ENCODE measurements at places on chromosomes 12 and 14.

DNA sequence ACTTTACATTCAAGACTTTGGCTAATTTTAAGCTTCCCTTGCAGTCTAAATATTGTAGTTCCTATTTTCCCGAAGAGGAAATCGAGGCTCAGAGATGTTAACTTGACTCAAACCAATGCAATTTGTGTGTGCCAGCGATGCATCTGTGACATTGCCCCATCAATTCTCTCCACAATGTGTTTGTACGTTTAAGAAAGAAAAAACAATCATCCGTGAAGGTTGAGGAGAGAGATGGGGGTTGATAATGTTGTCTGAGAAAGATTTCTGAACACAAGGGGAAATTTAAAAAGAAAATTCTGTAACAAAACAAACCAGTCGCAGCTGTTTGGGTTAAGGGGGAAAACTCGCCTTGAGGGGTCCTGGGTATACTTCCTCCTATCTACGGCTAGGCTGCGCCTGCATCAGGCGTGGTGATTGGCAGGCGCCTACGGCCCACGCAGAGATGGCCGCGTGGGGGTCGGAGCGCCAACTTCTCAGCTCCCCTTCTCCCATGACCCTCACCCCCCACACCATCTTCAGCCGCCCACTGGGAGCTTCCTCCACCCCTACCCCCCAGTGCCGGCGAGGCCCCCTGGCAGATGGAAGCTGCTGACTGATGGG, 12.3 kb downstream of the SIX1 start:
- no peak for DNase-seq

GRCh38 chr12:77167801-77168200, 102.4 kb upstream of the E2F7 start:
- DNase-seq, result no peak

- DNase-seq, result peak; percentile 21
These were observed 14.1 kb downstream of the FBXW8 start for GRCh38 chr12:116924558-116925453.

DNA sequence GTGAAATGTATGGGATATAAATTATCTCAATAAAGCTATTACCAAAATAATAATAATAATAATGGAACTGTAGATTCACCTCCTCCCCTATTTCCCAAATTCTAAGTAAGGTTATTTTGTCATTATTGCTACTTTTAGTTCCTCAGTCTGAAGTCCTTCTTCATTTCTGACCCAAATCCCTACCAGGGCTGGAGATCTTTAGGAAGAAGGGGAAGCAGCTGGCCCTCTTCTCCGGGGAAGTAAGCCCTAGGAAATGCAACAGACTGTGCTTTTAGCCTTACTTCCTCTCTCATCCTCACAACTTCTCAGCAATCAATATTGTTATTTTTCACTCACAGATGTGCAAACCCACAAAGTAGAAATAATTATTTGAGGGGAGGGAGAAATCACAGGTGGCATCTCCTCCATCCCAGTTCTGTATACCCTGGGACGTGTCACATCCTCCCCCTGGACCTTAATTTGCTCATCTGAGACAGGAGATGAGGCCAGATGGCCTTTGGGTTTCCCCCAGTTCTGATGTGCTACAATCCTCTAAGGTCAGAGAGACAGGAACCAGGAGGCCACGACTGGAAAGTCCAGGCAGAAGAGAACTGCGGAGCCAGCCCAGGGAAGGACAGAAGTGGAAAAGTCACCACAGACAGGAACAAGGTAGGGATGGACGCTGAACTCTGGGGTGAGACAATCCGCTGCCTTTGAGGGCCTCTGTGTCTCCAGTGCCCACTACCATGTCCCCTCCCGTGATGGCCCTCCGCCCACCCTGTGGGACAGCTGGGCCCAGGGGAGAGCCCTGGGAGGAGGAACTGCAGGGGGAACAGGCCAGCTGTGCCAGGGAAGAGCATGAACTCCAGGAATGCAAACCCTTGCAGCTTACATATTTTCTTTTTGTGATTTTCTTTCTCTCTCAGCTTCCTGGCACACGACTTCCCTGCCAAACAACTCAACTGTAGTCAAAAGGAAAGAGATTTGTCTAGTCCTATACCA, 10.6 kb upstream of the TNFRSF1A start:
- DNase-seq, result no peak

DNA sequence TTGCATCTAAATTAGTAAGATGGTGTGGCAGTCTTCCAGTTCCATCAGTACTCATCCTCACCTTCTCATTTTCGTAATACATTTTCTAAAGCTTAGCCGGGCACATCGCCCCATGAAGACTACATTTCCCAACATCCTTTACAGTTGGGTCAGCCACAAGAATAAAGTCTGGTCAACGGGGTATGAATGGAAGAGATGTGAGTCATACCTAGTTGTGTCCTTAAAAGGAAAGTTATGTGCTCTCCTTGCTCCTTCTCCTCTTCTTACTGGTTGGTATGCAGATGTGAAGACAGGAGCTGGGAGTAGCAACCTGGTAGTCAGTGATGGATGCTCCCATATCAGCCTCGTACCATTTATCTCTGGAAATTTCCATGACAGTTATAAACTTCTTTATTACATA, 35.9 kb upstream of the EGLN3 start:
- no peak for DNase-seq

GRCh38 chr12:2290091-2290490, 237.3 kb downstream of the CACNA1C start:
- DNase-seq, result no peak

- DNase-seq, result no peak
These were observed 1.2 kb downstream of the DDIT3 start for GRCh38 chr12:57518920-57519795.

DNA sequence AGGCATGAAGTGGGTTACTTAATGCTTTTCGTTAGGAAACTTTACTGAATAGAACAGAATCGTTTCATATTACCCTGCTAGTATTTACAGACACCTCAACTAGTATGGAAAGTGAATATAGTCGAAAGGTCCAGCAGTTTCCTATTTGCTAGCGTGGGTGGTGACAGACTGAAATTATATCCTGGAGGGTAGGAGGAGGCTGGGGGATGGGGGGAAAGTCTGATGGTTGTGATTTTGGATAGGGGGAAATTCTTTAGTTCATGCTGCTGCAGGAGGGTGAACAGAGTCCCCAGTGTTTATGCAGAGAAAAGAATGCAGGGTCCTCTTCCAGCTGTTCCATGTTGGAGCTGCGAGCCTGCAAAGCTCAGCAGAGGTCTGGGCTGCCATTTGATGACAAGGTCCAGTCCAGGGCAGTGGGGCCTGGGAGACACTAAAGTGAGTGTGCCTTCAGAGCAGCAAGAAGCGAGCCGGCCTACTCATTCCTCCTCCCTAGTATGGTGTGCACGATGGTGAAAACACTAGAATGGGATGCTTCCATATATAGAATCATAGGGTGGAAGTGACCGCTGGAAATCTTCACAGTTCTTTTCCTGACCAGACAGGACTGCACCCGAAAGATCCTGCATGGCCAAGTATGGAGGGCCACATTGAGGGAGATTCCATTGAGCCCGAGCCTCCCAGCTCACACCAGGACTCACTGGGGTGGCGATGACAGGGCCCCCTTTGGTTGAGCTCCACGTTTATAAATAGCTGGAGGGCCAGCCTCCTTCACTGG, 2.1 kb downstream of the SAMD4A start:
- no peak for DNase-seq

- no peak for DNase-seq
These were observed 14.0 kb upstream of the MFAP5 start for GRCh38 chr12:8676651-8677050.

DNA sequence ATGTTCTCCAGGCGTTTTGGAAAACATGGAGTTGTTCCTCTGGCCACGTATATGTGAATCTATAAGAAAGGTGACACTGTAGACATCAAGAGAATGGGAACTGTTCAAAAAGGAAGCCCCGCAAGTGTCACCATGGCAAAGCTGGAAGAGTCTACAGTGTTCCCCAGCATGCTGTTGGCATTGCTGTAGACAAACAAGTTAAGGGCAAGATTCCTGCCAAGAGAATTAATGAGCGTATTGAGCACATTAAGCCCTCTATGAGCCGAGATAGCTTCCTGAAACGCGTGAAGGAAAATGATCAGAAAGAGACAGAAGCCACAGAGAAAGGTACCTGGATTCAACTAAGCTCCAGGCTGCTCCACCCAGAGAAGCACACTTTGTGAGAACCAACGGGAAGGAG, 92.5 kb upstream of the EIF5 start:
- no peak for DNase-seq

DNA sequence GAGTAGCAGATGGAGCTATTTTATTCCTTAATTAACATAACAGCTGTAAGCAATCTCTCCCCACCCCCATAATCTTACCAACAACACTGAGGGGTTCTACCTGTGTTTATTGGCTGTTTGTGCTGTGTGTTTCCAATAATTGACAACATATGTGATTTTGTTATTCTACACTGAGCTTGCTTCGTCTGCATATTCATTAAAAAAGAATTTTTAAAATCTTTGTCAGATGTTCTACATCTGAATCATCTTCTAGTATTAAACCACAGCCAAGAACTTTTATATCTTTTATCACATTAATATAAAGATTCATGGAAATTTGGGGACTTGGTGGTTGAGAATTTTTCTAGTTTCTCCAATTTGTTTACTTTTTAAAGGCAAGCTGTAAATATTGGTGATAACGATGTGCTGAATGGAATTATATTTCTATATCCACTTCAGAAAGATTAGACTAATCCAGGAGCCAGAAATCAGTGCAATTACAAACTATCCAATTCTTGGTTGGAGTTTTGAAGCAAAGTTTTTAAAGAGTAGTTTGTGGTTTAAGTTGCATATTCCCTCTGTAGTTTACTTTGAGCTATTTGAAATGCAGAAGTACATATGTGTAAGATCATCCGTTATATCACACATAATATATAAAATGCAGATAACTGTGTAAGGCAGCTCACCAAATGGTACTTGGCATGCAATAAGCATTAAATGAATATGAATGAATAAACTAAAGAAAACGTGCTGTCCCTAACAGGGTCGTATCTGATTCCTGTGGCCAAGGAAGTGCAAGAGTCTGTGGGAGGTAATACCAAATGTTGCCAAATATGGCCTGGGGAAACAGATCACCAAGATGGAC, 206.9 kb downstream of the PELI2 start:
- no peak for DNase-seq
